ENCODE measurements at places on chromosomes 2 and 18.

GRCh38 chr18:42183746-42184145, 228.7 kb downstream of the PIK3C3 start:
- DNase-seq = peak; percentile 46

- no peak for DNase-seq
Observed at GRCh38 chr2:100757621-100758394, 62.1 kb upstream of the NPAS2 start.

- no peak for DNase-seq
Observed at GRCh38 chr2:74777161-74777900, 56.6 kb upstream of the HK2 start.

- no peak for DNase-seq
Observed at GRCh38 chr2:194616334-194616733, 1040.7 kb upstream of the SLC39A10 start.

DNA sequence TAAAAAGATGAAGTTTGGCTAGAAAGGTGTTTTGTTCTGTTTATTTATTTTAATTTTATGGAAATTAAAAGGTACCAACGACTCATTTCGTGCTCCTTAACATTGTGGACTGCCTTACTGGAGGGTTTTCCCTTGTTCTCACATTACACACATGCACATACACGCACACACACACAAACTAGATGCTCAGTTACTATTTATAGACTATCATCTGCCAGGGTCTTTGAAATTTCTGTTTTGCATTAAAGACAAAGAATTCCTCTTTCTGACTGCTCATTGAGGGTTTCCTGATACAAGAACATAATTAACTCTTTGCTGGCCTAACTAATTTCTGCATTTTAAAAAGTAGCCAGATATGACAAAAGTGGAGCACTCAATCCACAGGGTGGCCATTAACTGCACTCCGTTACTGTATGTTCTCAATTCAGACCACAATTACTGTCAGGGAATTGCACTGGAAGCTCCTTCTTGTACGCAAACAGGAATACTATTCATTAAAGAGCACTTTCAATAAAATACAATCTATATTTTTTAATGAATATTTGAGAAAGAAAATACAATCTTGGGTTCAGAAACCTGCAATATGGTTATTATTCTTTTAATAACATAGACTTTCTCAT, 366.9 kb upstream of the GALNT5 start:
- DNase-seq = no peak
